ENCODE measurements at places on chromosomes 11 and 22. TPM values are rescaled to one million over a fixed set of nuclear protein-coding genes. Genes with fewer than 3 reads are reported as not detected.

- H3K4me1 ChIP-seq = no peaks in the 10 kb centered on the region
- no peak for DNase-seq
- H3K4me3 ChIP-seq = no peak overlapping the region
These were observed 1000.9 kb downstream of the DLG2 start for GRCh38 chr11:84626256-84626655.

GRCh38 chr11:64318766-64319761 is 1.1 kb downstream of the PRDX5 start:
- H3K27ac ChIP-seq = no peak overlapping the region
- peaks cover 44% of the 10 kb centered on the region for H3K36me3 ChIP-seq
- no peaks in the 10 kb centered on the region for H3K27me3 ChIP-seq
- DNase-seq = no peak

DNA sequence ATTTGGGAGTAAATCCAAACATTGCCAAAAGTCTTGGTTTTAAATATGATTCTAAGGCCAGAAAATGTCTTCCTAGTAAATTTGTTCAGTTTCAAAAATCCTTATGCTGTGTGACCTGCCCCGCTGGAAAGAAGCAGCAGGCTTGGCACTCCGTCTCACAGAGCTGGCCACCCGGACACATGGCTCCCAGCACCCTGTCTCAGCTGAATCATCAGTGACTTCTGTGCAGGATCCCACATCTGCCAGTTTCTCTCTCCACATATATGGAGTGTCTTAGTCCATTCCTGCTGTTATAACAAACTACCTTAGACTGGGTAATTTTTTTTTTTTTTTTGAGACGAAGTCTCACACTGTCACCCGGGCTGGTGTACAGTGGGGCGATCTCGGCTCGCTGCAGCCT is 356.7 kb downstream of the TBC1D22A start:
- no peaks in the 10 kb centered on the region for H3K27me3 ChIP-seq
- H3K36me3 ChIP-seq = no peaks in the 10 kb centered on the region
- no peak for DNase-seq
- H3K4me3 ChIP-seq = no peak overlapping the region
- H3K27ac ChIP-seq = no peak overlapping the region

DNA sequence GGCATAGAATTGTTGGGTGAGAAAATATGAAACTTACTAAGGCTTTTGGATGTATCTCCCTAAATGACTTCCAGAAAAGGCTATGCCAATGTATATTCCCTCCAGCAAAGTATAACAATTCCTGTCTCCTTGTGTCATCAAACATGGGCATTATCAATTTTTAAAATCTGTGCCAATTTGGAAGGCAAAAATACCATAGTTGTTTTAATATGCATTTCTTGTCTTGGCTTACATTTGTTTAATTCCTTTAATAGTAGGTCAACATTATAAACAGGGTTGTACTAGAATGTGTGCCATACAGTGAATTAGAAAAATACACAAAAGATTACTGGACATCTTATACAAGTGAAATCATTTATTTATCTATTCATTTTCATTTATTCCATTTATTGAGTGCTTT is 41.6 kb downstream of the DCUN1D5 start:
- H3K4me1 ChIP-seq = no peaks in the 10 kb centered on the region
- no peaks in the 10 kb centered on the region for H3K36me3 ChIP-seq
- H3K27me3 ChIP-seq = no peaks in the 10 kb centered on the region
- no peak overlapping the region for H3K27ac ChIP-seq

DNA sequence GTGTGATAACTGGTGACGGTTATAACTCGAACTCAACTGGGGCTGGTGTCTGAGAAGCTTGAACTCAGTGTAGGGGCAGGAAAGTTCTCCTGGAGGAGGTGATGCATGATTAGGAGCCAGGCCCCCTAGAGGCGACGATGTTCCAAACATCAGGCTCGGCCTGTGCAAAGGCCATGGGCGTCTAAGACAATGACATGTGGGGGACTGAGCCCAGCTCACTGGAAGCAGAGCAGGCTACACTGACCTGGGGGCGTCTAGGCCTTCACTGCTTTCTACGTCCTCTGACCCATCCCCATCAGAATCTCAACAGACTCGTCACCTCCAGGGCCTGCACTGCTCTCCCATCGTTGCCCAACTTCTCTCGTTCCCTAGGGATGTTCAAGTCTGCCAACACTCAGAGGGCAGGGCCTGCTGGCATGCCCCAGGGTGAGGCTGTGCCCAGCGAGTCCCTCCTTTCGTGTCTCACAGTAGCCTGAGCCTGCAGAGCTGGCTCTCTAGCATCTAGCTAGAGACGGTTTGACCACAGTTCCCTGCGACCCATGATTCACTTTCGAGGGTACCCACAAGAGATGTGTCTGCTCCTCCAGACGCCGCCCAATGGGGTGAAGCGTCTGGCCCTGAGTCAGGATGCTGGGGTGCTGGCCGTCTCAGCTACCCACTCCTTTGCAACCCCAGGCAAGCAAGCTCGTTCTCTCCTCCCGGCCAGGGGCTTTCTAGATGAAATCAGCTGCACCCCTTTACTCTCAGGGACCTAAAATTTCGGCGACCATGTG is 1.1 kb upstream of the ATG16L2 start:
- H3K4me3 ChIP-seq = peak overlapping the region; percentile 86
- H3K27ac ChIP-seq = no peak overlapping the region
- H3K27me3 ChIP-seq = no peaks in the 10 kb centered on the region
- peaks cover 30% of the 10 kb centered on the region for H3K36me3 ChIP-seq

GRCh38 chr11:119130662-119131061 is 9.3 kb downstream of the HINFP start:
- no peak overlapping the region for H3K27ac ChIP-seq
- H3K4me3 ChIP-seq = no peak overlapping the region
- no peaks in the 10 kb centered on the region for H3K4me1 ChIP-seq
- no peak for DNase-seq
- H3K27me3 ChIP-seq = no peaks in the 10 kb centered on the region
- H3K36me3 ChIP-seq = peaks cover 73% of the 10 kb centered on the region

- no peak overlapping the region for H3K4me3 ChIP-seq
- DNase-seq = no peak
- H3K27me3 ChIP-seq = no peaks in the 10 kb centered on the region
- H3K4me1 ChIP-seq = peaks cover 3% of the 10 kb centered on the region
- H3K27ac ChIP-seq = no peak overlapping the region
- peaks cover under 1% of the 10 kb centered on the region for H3K36me3 ChIP-seq
These were observed 182.7 kb upstream of the SNX19 start for GRCh38 chr11:131099013-131099412.

DNA sequence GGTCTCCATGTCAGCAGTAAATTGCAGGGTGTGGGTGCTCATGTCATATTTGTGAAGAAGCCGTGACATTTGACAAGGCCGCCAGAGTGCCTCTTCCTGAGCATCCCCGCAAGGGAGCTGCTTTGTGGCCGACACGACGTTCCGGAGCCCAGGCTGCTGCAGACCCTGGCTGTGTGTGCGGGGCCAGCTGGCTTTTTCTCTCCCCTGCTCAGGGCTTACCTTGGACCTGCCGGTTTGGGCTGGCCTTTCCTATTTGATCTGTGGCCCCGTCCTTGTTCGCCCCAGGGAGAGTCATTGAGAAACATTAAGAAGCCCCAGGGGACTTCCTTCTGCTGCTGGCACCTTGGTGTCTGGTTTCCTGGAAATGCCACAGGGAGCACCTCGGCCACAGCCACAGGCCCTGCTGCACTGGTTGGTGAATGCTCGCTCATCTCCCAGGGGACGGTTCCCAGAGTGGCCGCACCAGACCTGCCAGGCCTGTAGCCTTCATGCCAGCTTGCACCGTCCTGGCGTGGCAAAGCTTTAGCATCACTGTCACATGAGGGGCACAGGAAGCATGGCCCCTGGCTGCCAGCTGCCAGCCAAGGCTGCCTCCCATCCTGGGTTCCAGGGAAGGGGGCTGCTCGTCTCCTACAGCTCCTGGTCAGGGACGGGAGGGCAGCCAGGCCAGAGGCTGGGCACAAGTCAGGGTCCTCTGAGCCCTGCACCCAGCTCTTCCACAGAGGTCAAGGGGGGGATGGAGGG is 5.4 kb downstream of the GRK2 start:
- H3K36me3 ChIP-seq = peaks cover 12% of the 10 kb centered on the region
- no peak for DNase-seq
- no peak overlapping the region for H3K27ac ChIP-seq
- no peak overlapping the region for H3K4me3 ChIP-seq

DNA sequence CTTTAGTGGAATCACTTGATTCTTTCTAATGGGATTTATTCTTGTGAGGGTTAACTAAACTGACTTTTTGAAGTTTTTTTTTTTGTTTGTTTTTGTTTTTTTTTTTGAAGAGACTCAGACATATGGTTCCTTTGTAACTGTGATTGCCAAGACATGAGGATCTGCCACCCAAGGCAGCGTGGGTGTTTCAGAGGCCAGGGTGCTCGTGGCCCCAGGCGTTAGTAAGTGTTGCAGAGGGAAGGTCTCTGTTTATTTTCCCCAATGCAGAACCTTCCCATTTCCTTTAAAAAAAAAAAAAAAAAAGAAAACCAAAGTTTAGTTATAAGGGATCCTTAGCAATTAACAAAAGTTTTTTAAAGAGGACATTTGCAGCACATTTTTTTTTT is 94.8 kb downstream of the CTTN start:
- H3K27ac ChIP-seq = no peak overlapping the region
- DNase-seq = no peak

DNA sequence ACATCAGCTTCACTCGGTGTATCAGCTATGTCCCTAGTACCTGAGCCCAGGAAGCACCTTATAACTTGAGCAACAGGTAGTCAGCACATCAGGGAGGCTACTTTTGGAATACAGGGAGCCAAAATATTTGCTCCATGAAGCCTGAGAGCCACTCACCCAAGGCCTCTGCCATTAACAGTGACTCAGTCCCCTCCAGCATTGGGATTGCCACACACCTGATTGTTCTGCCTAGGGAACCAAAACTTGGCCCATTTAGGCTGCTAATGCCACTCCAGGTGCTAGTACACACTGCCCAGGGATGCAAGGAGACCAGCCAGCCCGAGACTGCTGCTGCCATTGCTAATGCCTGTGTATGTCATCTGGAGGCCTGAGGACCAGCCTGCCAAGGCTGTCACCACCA is 773.6 kb upstream of the TENM4 start:
- H3K4me3 ChIP-seq = no peak overlapping the region
- no peak overlapping the region for H3K27ac ChIP-seq
- no peaks in the 10 kb centered on the region for H3K4me1 ChIP-seq

DNA sequence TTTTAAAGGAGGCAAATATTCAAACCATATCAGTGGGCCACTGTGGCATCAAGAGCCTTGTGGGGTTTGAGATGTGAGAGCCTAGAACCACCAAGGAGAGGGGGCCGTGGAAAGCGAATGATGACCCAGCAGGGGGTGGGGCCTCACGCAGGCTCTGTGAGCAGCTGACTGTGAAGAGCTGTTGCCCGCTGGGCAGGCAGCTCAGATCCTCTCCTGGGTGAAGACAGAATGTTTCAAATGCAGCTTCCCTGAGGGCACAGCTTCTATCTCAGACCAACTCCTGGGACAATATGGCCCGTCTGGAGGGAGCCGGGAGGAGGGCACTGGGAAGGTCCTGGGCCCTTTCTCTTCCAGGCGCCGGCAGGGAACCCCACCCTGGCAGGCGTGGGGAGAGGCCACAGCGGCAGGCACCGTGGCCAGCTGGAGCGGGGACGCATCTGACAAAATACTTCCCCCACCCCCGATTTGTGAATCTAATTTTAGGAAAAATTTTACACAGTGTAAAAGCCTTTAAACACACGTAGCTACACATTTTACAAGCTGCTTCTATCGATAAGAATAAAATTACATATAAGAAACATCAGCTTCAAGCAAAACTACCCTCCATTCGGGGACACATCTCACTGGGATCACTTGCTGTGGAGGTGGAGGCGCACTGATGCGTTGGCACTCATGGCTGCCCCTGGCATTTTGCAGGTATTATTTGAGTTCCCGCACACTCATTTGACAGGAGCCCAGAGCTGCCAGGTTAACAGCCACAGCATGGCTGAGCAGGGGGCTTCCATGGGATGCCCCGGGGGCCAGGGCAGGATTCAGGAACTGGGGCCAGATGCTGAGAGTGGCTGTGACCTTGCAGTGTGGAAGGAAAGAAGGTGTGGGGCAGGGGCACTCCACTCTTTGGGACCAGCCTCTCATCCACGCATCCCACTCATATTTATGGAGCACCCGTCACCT is 40.3 kb downstream of the PARVG start:
- H3K4me1 ChIP-seq = no peaks in the 10 kb centered on the region
- no peak for DNase-seq
- H3K27me3 ChIP-seq = no peaks in the 10 kb centered on the region
- H3K27ac ChIP-seq = no peak overlapping the region
- peaks cover 9% of the 10 kb centered on the region for H3K36me3 ChIP-seq

- H3K4me3 ChIP-seq = no peak overlapping the region
- H3K27me3 ChIP-seq = no peaks in the 10 kb centered on the region
- no peaks in the 10 kb centered on the region for H3K4me1 ChIP-seq
- no peaks in the 10 kb centered on the region for H3K36me3 ChIP-seq
- DNase-seq = no peak
These were observed 767.5 kb downstream of the NTM start for GRCh38 chr11:132137981-132138313.

- H3K27ac ChIP-seq = no peak overlapping the region
- no peaks in the 10 kb centered on the region for H3K36me3 ChIP-seq
- peaks cover 9% of the 10 kb centered on the region for H3K4me1 ChIP-seq
- H3K27me3 ChIP-seq = no peaks in the 10 kb centered on the region
These were observed 277.5 kb downstream of the CTTN start for GRCh38 chr11:70675697-70676374.

DNA sequence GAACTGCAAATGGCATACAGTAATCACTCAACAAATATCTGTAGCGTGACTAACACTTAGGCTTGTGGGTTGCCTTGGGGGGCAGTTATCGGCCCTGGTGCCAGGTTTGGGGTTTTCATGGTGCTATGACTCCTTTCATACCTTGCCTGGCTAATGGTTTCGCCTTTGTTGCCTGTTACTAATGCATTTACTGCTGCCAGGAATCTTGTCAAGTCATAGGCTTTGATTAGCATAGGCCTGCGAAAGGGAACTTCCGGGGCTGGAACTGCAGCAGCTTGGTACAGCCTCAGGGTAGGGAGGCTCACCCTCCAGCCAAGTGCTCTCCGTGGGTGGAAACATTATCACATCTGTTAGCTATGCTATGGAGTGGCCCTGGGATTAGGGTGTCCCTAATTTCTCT is 13.2 kb downstream of the SLC25A18 start:
- H3K36me3 ChIP-seq = no peaks in the 10 kb centered on the region
- DNase-seq = peak; percentile 55
- H3K27me3 ChIP-seq = no peaks in the 10 kb centered on the region
- no peaks in the 10 kb centered on the region for H3K4me1 ChIP-seq
- no peak overlapping the region for H3K27ac ChIP-seq

GRCh38 chr22:27991586-27992293 is 72.7 kb upstream of the PITPNB start:
- peak; percentile 24 for DNase-seq
- no peaks in the 10 kb centered on the region for H3K27me3 ChIP-seq
- no peak overlapping the region for H3K4me3 ChIP-seq
- no peaks in the 10 kb centered on the region for H3K36me3 ChIP-seq
- peaks cover 3% of the 10 kb centered on the region for H3K4me1 ChIP-seq

The ZBTB16 gene
- not detected for total RNA-seq

The ZW10 gene
- total RNA-seq = 26.0 TPM

The OR56A1 gene
- total RNA-seq = 0.07 TPM

The POU2F3 gene
- 1.1 TPM for total RNA-seq

The DHCR7 gene
- 124 TPM for total RNA-seq

The C11orf91 gene
- total RNA-seq = not detected

The OR6T1 gene
- not detected for total RNA-seq

The TPBGL gene
- 0.64 TPM for total RNA-seq

All from H9 (cell line).